ENCODE measurements at places on chromosomes 6 and 20.

- DNase-seq, result no peak
These were observed 22.7 kb upstream of the TMEM181 start for GRCh38 chr6:158536891-158537798.

- no peak for DNase-seq
These were observed 6.0 kb downstream of the PDYN start for GRCh38 chr20:1987826-1988225.

DNA sequence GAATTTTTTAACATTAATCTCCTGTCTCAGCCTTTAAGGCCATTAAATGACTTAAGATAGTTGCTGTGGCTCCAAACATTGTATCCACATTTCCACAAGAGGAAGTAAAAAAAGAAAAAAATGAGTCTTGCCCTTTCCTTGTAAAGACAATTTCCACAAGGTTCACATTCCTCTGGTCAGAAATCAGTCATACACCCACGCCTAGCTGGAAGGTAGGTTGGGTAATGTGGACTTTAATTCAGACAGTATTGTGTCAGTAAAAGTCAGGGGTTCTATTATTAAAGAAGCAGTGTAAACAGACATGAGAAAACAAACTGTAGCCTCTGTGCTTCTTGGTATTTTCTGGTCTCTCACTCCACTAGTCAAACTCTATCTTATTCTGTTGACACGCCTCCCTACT is 682.0 kb downstream of the GRIK2 start:
- DNase-seq, result no peak

DNA sequence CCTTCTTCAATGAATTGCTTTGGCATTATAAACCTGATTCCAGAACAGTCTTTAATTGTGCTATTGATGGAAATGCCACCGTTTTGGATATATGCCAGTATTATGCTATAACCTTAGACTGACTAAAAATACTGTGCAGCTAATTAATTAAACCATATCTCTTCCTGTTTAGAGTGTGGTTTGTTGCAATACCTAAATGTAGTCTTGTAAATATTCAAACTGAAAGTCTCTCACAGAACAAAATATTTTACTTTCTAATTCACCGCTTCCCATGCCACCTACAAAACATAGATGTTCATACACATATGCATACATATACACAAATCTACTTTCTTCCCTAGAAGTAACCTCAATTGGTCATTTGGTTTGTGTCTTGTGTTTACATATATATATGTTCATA is 126.6 kb downstream of the SIM1 start:
- no peak for DNase-seq

GRCh38 chr20:10527781-10528180 is 92.7 kb downstream of the SLX4IP start:
- DNase-seq, result no peak

- DNase-seq, result no peak
These were observed 267.6 kb upstream of the PRND start for GRCh38 chr20:4454111-4454510.

GRCh38 chr6:144659202-144660182 is 374.4 kb downstream of the UTRN start:
- DNase-seq, result no peak

DNA sequence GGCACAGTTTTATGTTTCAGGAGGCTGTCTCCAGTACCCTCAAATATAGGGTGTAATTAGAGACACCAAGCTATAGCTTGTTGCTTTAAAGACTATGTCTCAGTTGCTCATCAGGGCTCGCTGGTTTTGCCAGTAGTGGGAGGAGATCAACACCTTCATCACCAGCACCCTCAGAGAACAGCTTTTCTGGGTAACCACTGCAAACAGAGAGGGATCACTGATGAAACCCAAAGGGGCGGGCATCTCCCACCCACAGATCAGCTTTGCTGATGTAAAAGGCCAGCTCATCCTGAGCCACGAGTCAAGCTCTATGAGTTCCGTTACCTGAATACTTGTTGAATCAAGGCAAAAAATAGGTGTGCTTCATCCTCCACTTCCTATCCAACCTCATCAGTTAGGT is 187.7 kb downstream of the AIG1 start:
- DNase-seq, result no peak

DNA sequence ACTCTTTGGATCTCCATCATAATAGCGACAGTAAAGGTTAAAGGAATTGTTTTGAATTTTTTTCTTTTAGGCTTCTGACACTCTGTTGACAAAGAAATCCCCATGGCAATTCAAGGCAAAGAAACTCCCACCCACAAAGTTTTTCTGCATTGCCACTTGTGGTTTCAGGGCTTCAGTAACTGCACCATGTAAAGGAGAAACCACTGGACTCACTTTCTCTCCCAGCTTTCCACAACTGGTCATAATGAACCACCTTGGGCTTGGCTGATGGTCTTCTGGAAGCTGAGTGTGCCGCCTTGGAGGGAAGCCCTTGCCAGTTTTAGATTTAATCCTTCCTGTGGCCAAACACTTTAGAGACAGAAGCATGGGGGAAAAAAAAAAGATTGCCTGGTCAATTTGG is 163.1 kb downstream of the ISM1 start:
- DNase-seq, result no peak

DNA sequence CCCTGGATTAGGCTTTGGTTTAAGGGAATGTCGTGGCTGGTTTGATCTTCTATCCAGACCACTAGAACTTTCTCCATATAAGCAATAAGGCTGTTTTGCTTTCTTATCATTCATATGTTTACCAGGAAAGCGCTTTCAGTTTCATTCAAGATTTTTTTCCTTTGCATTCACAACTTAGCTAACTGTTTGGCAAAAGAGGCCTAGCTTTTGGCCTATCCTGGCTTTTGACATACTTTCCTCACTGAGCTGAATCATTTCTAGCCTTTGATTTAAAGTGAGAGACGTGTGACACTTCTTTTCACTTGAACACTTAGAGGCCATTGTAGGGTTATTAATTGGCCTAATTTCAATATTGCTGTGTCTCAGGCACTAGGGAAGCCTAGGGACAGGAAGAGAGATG is 1.7 kb upstream of the FAM50B start:
- DNase-seq, result no peak

DNA sequence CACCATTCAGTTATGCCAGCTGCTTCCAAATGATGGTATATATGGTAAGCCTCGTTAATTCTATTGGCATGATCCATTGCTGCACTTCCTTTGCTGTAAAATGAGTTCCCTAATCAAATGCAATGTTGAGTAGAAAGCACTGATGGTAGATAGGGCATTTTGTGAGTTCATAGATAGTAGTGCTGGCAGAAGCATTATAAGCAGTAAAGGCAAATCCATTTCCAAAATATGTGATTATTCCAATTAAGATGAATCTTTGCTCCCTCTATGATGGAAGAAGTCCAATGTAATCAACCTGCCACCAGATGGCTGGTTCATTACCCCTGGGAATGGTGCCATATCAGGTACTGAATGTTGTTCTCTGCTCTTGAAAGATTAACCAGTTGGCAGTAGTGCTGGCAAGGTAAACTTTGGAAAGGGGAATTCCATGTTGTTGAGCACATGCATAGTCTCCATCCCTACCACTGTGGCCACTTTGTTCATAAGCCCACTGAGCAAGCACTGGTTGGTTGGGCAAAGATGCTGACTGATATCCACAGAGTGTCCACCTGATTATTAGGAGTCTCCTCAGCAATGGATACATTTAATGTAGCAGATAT is 5.6 kb upstream of the TBPL1 start:
- no peak for DNase-seq

GRCh38 chr6:148521586-148521985 is 178.9 kb downstream of the SASH1 start:
- DNase-seq, result no peak

- DNase-seq, result no peak
These were observed 1515.1 kb downstream of the HACE1 start for GRCh38 chr6:103344554-103345163.

- DNase-seq, result no peak
These were observed 34.5 kb downstream of the SHLD1 start for GRCh38 chr20:5784735-5785134.

DNA sequence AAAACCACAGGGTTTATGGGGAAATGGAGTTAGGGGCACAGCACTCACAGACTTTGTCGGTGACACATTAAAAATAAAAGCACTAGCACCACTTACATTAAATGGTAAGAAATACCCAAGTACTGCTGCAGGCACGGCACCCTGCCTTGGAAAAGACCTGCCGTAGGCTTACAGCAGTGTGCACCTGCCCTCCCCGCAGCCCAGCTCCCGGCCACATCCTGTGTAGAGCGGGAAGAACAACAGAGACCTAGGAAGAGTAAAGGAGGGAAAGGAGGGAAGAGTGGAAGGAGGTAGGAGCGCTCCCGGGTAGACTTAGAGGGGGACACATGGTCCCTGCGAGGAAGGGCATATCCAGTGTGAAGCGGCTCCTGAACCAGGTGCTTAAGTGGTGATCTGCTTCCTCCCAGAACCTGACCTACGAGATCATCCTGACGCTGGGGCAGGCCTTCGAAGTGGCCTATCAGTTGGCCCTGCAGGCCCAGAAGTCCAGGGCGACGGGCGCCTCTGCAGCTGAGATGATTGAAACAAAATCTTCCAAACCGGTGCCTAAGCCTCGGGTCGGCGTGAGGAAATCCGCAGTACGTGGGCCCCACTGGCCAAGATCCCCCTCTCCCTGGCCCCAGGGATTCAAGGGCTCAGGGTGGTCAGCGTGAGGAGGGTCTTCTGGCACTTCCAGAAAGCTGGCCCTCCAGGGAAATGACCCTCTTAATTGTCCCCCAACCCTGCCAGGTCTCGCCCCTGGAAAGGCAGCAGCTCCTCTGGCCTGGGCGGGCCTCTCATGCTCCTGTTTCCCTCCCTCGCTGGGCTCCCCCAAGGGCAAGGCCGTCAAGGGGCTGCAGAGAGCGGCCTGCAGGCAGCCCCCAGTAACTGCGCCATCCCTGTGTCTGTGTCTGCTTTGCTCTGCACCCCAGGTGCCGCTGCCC is 55.5 kb downstream of the TCP11 start:
- DNase-seq, result no peak

DNA sequence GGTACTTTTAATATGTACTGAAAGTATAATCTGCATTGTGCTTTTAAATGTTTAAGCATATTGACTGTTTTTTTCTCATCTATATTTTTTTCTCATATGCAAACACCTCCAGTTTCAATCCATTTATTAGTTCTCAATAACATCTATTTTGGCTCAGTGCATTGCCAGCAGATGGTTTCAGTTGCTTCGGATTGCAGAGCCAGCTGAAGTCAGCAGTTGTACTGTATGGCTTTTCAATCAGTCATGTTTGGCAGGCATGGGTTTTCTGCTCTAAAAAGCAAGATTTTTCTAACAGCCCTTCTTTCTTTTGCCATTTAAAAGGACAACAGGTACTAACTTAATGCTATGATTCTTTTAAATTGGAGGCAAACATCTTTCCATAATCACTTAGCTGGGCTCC is 121.2 kb downstream of the CD109 start:
- no peak for DNase-seq

GRCh38 chr6:125174626-125175025 is 21.1 kb downstream of the TPD52L1 start:
- DNase-seq, result no peak

GRCh38 chr6:30719356-30719755 is 796 bp upstream of the TUBB start:
- DNase-seq, result no peak

- no peak for DNase-seq
These were observed 201.9 kb downstream of the LY86 start for GRCh38 chr6:6790393-6790792.

GRCh38 chr6:140079328-140079727 is 704.9 kb upstream of the CITED2 start:
- DNase-seq, result no peak

DNA sequence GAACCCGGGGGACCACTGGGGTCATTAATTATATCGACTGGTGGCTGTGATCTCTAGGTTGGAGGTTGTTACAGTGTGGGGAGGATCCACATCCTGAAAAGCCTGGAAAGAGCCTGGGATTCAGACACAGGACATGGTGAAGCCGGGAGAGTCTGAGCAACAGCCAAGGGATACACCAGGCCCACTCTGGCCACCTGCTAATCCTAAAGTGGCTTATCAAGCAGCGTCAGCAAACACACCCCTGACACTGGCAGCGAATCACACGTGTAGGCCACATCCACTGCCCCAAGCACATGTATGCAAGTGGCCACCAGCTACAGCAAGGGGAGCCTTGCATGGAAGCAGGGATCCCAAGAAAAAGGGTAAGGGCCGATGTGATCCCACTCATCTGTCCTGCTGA is 41.0 kb downstream of the GFOD1 start:
- DNase-seq, result no peak

- DNase-seq, result no peak
These were observed 22.3 kb upstream of the EYA4 start for GRCh38 chr6:133218852-133219251.

- no peak for DNase-seq
These were observed 127.1 kb upstream of the MLIP start for GRCh38 chr6:53984163-53984562.

GRCh38 chr6:80548532-80548931 is 442.1 kb downstream of the BCKDHB start:
- DNase-seq, result no peak

DNA sequence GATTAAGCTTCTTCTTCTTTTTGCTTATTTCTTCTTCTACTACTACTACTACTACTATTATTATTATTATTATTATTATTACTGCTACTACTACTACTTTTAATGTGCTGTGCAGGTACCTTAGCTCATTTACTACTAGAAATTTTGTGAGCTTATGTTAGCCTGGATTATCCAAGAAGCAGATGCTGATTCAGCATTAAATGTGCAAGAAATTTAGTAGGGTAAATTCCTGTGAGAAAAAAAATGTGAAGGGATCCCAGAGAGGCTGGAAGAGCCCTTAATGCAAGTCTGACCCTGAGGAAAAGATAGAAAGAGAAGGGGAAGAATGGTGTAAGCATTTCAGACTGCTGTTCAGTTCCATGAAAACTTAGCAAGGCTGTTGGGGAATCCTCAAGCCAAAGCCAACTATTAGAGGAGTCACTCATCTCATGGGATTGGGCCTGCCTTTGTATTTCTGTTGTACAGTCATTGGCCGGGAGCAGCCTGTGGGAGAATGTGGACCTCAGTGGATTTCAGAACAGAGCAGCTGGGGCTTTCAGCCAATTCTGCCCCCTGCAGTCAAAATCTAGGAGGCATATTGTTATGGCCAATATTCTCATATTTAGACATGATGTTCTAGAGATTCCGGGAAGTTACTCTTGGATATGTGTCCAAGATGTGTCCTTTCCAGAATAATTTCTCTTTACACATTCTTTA is 37.2 kb upstream of the TSPYL1 start:
- no peak for DNase-seq

DNA sequence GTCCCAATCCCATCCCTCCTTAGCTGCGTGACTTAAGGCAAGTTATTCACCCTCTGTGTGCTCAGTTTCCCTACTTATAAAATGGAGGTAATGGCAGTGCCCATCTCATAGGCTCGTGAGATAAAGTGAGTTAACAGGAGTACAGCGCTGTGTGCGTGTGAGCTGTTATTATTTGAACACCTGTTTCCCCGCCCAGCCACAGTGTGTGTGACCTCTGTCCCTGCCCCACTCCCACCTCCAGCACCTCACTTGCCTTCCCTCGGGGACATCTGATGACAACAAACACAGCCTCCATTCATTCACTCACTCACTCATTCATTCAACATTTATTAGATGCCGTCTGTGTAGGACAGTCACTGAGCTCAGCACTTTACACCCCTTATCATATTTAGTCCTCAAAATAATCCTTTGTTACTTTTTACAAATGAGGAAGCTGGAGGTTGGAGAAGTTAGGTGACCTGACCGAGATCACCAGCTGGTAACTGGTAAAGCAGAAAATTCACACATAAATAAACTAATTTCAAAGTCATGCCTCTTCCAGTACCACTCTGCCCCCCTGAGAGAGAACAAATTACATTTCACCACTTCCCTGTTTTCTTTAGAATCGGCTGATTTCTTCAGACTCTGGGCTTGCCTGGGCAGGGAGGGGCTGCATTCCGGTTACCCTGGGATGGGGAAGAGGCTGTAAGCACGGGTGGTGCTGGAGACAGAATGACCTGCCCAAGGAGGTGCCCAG is 58.6 kb downstream of the CPNE5 start:
- no peak for DNase-seq

All from activated CD4-positive, alpha-beta T cell treated with anti-CD3 and anti-CD28 coated beads for 4 hours (primary cell).